Left colon (tissue), 2 donors: ENCODE measurements at places on chromosomes 13 and 19. TPM values are rescaled to one million over a fixed set of nuclear protein-coding genes. Genes with fewer than 3 reads are reported as not detected.

Gene ADM5
- total RNA-seq, result 0.98 TPM

Gene C19orf73
- 2.0 TPM for total RNA-seq

Gene SPRED3
- 0.28 TPM for total RNA-seq

Gene PSG6
- not detected for total RNA-seq

Gene IRGC
- not detected for total RNA-seq

Gene DPP9
- 72.8 TPM for total RNA-seq

Gene GJB2
- 39.0 TPM for total RNA-seq

Gene USHBP1
- total RNA-seq, result 2.3 TPM

Gene DBP
- total RNA-seq, result 6.9 TPM

DNA sequence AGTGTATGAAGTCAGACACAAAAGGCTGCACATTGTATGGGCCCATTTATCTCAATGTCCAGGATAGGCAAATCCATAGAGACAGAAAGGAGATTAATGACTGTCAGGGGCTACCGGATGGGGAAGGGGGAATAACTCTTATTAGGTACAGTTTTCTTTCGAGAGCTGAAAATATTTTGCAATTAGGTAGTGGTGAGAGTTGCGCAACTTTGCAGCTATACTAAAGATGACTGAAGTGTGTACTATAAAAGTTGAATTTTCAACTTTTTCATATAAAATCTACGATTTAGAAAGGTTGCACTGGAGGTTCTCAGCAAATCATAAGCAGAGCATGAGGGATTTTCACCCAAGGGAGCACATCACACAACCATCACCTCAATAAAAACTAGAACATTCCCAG, 16.1 kb upstream of the SLC15A1 start:
- DNase-seq, result no peak

- no peak for DNase-seq
Measured at GRCh38 chr19:28705008-28705407, 507.9 kb downstream of the UQCRFS1 start.

DNA sequence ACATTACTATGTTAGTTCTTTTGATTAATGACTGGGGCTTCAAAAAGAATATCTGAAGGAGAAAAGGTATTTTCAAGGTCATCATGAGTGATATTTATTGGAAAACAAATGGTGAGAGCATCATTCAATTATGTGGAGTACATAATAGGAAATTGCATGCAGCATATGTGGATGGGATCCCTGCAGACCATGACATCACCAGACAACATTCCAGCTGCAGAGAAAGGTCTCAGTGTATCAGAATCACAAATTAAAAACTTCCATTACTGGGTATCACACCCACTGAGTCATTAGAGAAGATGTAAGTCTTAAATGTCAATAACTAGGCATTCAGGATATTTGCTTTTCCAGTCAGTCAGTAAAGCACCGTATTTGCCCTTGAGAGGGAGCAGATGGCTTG, 574.4 kb upstream of the SLC10A2 start:
- DNase-seq, result no peak

DNA sequence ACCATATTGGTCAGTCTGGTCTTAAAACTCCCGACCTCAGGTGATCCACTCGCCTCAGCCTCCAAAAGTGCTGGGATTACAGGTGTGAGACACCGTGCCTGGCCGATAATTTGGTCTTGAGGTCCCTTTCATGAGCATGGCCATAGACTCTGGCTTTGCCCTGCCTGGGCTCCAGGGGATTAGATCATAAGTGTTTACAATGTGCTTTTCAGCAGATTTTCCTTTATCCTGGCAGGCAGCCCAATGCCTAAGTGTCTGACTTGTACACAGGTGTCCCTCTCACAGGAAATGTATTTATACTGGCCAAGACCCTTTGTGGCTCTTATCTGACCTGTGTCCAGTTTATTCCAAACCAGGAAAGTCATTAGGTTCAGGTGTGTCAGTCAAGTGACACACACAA, 15.9 kb downstream of the BCAM start:
- DNase-seq, result no peak

DNA sequence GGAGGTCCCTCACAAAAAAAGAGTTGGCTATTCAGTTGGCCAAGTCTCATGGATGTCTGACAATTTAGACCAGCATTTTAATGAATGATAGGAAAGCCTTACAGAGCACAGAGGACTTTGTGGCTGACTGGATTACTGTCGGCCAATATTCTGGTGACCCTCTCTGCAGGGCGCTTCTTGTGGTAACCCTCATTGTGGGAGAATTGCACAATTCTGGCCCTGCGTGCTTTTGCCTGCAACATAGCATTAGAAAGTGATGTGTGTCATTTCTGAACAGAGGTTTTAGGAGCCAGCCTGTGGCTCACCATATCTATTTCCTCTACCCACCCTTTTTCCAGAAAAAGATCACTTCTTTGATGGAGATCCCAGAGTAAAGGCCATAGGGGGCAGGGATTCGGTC, 71.4 kb downstream of the EFNB2 start:
- no peak for DNase-seq

- DNase-seq, result peak; percentile 41
Measured at GRCh38 chr13:49400755-49401659, 42.9 kb downstream of the CAB39L start.

DNA sequence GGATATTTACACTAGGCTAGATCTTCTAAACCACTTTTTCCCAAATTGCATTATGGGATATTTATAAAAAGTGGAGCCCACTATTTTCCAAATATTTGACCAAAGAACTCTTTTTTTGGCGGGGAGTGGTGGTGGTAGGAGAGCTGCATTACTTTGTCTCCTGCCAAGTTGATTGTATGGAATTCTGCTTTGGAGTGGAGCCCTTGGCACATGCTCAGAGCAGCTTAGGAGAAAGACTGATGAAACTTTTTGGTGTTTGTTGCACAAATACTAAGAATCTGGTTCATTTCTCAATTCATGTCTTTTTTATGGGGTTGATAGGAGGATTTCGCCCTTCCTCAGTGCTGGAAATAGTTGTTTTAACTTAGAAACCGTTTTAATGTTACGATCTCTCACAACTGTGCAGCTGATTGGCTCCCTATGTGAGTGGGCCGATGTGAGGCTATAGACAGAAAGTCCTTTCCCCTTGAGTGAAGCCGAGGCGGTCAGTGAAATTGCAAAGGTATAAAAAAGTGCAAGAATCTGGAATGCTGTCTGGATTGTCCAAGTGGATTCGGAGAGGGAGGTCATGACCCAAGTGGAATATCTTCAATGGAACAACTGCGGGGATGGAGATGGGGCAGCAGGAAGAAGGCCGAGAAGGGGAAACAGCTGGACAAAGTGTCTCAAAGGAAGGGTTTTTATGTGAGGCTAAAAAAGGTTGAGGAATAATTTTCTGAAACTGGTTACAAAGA, 415.9 kb downstream of the FGF9 start:
- no peak for DNase-seq

DNA sequence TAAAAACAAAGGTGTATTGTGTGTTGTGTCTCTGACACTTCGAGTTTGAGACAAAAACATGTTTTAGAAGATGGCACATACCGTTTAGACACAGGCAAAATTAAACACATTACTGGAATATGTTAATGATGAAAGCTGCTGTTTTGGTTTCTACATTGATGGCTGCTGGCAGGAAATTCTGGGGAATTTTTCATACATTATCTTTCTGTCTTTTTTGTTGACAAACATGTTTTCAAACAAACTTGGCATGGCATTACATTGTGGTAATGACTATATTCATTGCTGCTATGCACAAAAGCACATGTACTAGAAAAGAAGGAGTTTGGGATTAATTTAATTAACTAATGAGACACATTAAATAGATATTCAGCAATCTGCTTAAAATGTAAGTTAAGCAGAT, 1187.6 kb downstream of the OLFM4 start:
- no peak for DNase-seq

DNA sequence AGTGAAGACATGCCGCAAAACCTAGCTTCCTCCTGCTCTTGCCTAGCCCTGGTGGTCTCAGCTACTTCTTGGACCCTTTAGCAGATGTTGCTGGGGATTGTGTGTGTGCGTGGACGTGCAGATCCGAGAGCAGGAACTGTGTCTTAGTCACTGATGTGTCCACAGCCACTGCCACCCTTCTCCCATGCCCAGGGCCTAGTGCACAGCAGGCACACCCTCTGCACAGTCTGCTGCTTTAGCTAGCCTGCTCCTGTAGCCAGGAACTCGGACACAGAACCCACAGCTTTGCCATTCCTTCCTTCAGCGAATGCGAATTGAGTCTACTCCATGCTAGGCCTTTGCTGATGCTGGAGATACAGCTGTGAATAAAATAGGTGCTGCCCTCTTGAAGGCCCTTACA, 2.3 kb downstream of the CLPTM1 start:
- DNase-seq, result no peak

- DNase-seq, result no peak
Measured at GRCh38 chr13:38398711-38399493, 49.3 kb downstream of the UFM1 start.

DNA sequence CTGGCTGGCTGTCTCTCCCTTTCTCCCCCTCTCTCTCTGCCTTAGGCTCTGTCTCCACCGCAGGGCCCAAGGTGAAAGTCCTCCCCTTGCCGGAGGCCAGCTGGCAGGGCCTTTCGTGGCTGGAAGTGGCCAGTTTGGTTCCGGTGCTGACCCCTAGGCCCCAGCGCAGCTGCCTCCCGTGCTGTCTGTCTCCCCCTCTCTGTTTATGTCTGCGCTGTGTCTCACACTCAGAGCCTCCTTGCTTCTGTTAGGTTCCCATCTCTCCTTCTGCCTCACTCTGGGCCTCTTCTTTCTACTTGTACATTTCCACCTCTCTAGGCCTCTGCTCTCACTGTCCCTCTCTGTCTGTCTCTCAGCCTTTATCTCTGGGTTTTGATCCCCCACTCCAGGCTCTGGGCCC, 13.1 kb downstream of the CCDC97 start:
- no peak for DNase-seq

GRCh38 chr19:3644351-3645066, 17.9 kb upstream of the CACTIN start:
- DNase-seq, result no peak

- DNase-seq, result peak; percentile 58
Measured at GRCh38 chr13:112066624-112067004, 335 bp upstream of the SOX1 start.

- DNase-seq, result no peak
Measured at GRCh38 chr19:11347546-11348039, 1.3 kb downstream of the CCDC159 start.

DNA sequence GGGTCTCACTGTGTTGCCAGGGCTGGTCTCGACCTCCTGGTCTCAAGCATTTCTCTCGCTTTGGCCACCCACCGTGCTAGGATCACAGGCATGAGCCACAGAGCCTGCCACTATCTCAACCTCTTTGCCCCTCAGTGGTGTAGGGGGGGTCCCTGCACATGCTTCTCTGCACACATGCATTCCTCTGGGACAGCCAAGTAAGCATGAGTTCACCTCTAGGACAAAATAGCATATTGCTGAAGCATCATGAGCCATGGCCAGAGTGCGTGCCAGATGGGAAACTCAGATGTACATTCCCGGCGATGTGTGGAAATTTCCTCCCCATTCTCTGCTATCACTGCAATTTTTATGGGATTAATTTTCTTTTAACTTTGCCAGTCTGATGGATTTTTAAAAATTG, 23.1 kb downstream of the CHAF1A start:
- no peak for DNase-seq

- no peak for DNase-seq
Measured at GRCh38 chr19:3771906-3772455, at the start of gene RAX2. RAX2 (minus strand) TSS chr19:3772228; CDS start chr19:3771742, 486 bp downstream.

GRCh38 chr13:90055121-90055520, 1292.4 kb upstream of the MIR17HG start:
- DNase-seq, result no peak

DNA sequence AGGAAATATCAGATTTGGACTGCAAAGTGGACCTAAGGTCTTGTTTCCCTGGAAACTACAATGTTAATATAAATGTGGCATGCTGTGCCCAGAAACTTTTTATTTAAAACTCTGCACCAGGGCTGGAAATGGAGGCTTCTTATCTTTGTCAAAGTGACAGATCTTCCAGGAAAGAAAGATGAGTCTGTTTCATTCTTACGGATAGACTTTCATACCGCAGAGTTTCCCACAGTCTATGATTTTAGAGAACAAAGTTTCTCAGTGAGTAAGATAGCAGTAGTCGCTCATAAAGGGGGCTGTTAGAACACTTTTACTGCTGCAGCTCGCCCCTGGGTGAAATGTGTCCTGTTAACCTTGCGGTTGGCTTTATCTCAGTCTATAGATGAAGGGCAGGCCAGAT, 6.7 kb downstream of the CLEC11A start:
- no peak for DNase-seq

DNA sequence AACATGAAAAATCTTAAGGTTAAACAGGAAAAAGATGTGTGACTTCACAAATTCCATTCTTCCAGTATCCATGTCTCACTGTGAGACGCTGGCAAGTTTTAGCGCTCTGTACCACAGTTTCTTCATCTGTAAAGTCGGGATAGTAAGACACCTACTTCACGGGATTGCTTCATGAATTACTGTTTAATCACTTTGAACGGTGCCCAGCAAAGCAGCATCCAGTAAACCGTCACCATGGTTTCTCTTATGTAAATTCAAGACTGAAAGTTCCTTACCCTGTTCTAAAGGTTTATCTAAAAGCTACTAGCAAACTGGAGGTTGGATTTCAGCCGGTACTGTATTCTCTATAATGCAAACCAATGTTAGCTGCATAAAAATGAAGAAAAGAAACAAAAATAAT, 53.5 kb downstream of the KATNAL1 start:
- no peak for DNase-seq

- no peak for DNase-seq
Measured at GRCh38 chr13:52405767-52406494, at the start of gene THSD1. THSD1 (minus strand) TSS chr13:52406172; CDS start chr13:52402600, 3,572 bp downstream.

- DNase-seq, result no peak
Measured at GRCh38 chr13:78133511-78133910, 214.9 kb upstream of the EDNRB start.

DNA sequence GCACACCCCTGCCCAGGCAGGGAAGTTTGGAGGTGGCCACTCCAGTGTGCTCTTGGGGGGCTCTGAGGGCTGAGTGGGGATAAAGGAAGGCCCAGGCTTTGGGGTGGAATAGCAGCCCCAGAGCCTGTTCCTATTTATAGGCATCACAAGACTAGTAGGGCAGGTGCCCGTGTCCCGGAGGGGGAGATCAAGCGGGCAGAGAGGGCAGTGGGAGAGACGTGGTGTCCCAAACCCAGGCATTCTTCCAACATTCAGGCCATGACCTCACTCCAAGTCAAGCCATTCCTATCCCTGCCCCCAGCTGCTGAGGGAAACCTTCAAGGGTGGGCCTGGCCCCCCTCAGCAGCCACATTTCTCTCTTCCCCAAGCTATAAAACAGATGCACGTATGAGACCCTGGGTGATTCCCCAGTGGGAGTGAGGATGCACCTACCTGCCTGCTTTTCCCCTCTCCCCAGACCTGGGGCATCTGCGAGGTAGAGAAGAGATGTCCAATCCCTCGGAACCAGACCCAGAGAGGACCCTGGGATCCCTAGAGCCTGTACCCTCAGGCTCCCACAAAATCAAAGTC, 3.9 kb downstream of the WIZ start:
- DNase-seq, result no peak

GRCh38 chr13:96935901-96936300, 58.4 kb downstream of the OXGR1 start:
- no peak for DNase-seq
